ENCODE measurements at places on chromosomes 6 and 20.

DNA sequence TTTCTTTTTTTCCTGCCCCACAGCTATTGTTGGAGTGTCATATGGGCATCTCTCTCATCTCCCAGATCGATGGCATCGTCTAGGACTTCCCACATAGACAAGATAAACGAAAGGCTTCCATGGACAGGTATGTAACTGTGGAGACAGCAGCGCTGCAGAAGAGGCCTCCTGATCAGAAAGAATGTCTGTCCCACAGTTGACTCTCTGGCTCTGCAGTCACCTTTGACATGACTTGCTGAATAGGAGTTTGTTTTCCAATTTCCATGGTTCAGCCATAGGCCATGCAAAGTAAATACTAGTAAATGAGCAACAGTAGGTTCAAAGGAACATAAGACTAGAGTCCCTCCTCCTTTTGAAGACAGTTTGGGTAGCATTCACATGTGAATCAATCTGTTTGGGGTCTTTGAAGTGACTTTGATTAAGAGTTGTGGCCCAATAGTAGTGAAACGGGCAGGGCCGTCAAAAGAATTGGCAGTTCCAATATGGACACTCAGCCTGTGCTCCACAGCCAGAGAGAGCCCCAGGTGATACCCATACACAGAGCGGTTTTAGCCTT lies 134.7 kb upstream of the IFNGR1 start:
- DNase-seq = no peak

DNA sequence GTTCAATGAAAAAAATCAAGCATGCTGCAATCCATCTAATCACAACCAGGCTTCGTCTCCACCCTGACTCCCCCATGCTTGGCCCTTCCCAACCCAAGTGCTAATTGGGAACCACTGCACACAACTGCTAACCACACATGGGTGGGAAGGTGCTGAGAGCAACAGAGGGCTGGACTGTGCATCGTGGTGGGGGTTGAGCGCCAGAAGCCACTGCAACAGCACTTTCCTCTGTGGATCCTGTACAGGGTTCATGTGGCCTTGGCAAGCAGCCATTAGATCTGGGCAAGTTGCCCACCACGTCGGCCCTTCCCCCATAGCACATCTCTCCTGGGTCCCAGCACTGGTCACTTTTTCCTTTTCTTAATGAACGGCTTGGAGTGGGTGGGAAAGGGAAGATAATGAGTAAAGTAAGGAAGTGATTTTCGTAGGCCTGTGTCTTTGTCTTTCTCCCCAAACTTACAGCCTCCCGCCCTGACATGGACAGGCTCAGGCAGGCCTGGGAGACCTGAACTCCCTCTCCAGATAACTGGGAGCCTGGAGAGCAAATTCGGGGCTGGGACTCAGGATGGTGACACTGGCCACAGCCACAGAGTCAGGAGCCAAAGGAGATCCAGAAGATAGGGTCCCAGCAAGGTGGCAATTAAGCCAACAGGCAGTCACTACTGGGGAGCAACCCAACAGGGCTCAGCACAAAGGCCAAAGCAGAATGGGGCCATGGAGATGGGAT lies 34.4 kb upstream of the MRPS10 start:
- no peak for DNase-seq

- DNase-seq = no peak
Measured at GRCh38 chr20:44051661-44052000, 135.4 kb downstream of the JPH2 start.

- peak; percentile 69 for DNase-seq
Measured at GRCh38 chr6:85364344-85364743, 85.5 kb upstream of the NT5E start.

DNA sequence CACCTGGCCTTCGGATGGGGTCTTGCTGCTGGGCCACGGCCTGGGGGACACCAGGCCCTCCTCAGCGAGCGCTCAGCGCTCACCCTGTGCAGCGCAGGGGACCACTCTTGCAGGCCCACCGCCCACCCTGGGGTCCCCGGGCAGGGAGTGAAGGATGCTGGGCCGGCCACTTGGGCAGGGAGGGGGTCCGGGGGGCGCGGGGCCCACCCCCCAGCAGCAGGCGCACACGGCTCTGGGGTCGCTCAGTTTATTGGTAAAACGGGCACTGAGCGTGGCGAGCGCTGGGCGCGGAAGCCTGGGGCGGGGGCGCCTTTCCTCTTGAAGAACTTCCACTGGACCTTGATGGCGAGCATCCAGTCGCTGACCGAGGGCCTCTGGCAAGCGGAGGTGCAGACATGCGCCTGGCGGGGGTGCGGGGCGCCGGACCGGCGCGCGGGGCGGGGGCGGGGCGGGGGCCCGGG lies 11.1 kb downstream of the EEF1A2 start:
- no peak for DNase-seq

GRCh38 chr6:136038531-136038930 lies 187.0 kb downstream of the PDE7B start:
- DNase-seq = no peak

DNA sequence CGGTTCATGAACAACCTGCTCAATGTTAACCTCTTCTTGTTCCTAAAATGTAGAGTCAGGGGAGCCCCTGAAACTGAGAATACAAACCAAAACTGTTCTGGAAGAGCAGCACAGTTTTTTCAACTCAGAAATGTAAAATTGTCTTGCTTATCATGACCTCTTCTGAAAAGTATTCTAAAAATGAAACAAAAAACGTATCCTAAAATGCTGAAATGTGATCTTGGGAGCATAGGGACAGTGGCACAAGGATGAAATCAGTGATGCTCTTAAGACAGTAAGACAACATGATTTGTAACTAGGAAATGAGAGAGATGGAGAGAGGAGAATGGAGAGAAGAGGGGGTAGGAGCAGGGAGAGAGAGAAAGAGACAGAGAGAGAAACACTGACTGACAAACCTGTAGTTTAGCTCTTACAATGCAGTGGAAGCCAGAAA lies 27.5 kb downstream of the NCOA7 start:
- no peak for DNase-seq

- no peak for DNase-seq
Measured at GRCh38 chr20:41173791-41174341, 36.5 kb downstream of the PLCG1 start.

DNA sequence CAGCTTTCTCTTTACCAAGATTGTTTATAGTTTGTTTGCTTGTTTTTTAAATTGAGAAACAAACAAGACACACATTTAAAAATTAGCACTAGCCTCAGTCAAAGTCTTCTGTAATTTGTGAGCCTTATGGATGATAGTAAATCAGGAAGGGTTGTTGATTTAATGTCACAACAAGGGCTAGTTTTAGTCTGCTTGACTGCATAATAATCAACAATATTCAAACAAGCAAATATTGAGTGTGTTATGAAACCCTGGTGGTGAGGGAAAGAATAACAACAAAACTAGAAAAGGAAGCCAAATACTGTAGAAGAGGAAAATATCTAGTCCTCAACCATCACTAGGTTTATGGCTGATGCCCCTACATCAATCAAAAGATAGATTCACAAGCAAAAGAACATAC lies 228.6 kb downstream of the TBC1D7 start:
- DNase-seq = no peak

DNA sequence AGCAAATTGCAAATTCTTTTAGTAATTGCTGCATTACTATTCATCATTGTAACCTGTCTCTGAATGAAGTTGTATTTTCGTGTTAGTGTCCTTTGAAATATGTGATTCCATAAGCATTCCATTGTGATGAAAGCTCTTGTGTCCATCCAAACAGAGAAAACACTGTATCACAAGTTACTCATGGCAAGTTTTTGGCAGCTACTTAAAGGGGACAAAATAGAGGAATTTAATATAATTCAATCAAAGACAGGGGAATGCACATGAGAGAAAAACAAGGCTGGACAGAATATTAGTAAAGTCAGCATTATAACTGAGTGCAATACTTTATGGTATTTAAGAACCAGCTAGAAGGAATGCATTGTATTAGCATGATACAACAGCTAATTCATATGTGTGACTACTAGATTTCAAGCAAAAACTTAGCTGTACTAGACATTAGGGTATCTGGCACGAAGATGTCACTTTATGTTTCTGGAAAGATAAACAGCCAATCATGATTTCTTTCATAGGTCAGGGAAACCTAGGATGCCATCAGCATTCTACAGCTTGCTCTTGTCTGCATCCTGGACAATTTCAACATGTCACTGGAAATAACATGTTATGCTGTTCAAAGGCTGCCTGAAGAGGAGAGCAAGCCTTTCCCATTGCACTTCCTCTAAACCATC lies 270.6 kb upstream of the MARCKS start:
- DNase-seq = peak; percentile 23

GRCh38 chr6:68657374-68658139 lies 22.5 kb downstream of the ADGRB3 start:
- DNase-seq = no peak

DNA sequence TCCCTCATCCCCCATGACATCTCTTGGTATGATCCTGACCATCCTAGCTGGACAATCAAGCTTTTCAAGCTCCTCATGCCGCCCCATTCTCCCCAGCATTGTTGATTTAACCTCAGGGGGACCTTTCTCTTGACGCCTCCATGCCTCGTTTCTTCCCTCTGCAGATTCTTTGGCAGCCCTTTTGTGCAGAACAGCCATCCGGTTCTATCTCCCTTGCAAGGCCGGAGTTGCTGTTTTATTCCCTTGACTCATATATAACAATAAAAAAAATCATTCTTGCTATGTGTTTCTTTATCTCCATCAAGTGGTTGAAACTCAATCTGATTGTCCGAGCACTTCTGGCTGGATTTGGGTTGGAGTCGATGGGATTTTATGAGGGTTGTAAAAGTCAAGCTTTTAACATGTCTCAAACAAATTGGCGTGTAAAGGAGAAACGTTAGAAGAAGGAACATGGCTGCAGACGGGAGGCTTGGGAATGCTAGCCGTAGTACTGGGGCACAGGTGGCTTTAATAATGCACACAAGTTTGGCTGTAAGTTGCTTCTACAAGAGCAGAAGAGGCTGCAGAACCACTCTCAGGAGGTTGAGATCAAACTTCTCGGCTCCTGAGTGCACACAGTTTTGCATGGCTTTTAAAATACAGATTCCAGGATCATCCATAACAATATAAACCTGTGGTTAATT lies 3.9 kb upstream of the SULF2 start:
- DNase-seq = no peak

DNA sequence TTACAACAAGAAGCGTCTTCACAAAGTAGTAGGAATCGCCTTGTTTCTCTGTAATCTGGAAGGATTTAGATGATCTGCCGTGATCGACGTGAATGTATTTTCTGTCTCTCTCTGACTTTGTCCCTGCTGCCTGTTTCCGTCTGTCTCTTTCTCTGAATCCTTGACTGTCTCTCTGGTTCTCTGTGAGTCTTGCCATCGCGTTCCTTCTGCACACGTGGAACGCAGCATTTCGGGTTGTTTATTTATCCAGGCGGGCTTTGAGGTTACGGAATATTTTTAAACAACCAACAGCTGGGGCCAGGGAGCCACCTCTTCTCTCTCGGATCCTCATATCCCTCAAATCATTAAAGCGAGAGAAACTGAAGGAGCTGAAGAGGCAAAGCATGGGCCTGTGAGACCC lies 215.9 kb downstream of the ZDHHC14 start:
- no peak for DNase-seq

- no peak for DNase-seq
Measured at GRCh38 chr6:101401792-101402621, 8.5 kb downstream of the GRIK2 start.

- peak; percentile 82 for DNase-seq
Measured at GRCh38 chr6:56851541-56852259, 103.2 kb upstream of the BEND6 start.

- no peak for DNase-seq
Measured at GRCh38 chr6:43825187-43826115, 55.4 kb downstream of the VEGFA start.

DNA sequence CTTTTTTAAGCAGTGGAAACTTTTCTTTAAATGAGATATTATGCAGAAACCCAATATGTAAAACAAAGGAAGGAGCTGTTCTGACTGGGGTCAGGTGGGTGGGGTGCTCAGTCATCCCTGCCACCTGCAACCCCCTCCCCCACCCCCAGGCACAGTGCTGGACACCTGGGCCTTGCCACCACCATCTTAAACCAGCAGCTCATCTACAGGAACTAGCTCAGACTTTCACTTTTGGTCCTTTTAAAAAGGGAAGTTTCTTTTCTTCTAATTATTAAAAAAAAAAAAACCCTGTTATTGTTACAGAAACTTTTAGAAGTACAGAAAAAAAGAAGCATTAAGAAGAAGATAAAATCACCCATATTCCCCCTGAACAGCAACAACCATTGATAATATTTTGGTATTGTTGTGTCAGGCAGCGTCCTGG lies 37.1 kb downstream of the PPP1R16B start:
- no peak for DNase-seq

GRCh38 chr20:41638456-41638855 lies 20.3 kb upstream of the CHD6 start:
- no peak for DNase-seq

DNA sequence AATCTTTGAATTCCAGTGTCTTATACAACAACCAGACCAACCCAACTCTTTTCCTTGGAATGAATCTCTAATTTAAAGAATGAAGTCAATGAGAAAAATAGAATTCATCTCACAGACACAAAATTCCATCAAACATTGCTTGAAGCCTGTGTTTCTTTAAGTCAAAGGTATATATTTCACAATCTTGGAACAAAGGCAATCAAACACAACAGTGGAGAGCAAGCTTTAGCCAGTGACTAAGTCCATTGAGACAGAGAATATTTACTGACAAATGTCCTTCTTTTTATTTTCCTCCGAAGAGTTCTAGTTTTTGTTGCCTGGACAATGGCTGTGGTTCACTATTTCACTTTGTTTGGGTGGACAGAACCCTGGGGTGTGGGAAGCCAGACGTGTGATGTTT lies 35.8 kb downstream of the MEP1A start:
- no peak for DNase-seq

DNA sequence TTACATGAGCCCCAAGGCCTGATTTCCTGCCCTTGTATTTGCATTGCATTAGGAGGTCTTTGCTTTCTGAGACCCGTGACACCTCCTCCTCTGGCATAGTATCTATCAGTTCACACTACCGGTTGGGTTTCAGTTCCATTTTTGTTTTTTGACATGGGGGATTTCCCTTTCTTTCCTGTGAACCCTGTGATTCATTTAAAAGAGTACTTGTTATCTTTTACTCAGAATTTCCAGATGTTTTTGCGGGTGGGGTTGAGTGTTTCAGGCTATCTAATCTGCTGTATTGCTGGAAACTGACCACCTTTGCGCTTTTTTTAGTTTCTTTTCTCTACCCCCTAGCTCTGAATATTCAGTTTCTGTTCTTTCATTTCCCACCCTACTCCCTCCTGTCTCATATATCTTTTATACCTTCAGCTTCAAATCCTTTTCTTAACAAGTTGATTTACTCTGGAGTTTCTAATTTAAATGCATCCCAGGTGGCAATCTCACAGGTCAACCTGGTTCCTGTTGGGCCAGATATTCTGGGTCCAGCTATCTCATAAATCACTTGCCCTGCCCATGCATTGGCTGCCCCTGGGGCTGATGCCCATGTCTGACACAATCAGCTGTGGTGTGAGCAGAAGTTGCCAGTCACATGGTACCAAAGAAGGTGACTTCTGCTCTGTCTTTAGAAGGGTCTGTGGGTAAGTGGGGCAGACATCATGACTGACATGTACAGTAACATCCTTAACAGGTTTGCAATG lies 14.3 kb upstream of the NCOA3 start:
- DNase-seq = no peak

GRCh38 chr20:34663213-34663943 lies 13.5 kb downstream of the PIGU start:
- DNase-seq = no peak
